ENCODE measurements at places on chromosomes 7 and 10.

DNA sequence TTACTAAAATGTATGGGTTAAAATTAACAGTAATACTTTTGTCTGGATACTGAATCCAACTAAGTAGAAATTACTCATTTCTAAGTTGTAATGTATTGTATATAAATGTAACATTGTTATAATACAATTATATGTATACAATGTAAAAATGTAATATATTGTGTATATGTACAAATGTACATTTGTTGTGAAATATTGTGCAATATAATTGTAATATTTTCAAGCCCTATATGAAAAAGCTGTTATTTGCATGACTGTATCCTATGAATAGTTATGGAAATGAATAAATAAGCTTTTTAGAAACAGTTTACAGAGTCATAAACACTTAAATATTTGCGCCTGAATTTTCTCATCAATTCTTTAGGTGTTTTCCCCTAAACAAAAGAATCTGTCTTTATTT is 20.3 kb upstream of the UMAD1 start:
- DNase-seq, result no peak

- DNase-seq, result no peak
Measured at GRCh38 chr7:128054511-128054910, 23.3 kb upstream of the LRRC4 start.

DNA sequence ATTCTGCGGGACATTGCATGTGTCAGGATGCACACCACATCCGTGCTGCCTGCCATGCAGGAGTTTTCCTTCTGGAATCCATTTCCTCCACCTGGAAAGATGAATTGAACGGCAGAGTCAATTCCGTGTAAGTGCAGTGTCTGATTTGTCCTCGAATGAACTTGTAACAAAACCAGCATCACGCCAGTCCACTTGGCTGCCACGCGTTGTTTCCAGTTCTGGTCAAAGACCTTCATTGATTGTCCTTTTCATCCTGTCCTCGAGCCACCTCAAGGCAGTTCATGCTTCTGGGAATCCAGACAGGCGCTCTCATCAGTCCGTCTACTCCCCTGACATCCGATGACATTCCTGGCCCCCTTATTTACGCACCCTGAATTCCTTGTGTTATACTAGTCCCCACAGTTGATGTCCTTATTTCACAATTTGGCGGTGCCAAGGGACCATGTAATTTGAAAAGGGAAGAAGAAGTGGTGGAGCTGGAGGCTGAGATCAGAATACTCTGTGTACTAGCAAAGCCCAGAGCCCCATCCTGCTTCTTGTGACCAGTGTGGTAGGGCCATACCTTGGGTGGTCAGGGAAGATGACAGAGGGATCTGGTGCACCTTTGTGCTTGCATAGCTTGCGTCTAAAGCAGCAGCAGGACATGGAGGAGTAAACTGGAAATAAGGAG is 502.2 kb downstream of the PLXNA4 start:
- DNase-seq, result no peak

DNA sequence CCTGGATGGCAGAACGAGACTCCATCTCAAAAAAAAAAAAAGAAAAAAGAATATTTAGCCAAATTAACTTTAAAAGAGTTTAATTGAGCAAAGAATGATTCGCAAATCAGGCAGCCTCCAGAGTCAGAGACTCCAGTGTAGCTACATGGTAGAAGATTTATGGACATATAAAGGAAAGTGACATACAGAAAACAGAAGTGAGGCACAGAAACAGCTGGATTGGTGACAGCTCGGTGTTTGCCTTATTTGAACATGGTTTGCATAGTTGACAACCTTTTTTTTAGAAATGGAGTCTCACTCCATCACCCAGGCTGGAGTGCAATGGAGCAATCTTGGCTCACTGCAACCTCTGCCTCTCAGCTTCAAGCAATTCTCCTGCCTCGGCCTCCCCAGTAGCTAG is 35.2 kb upstream of the TNS3 start:
- no peak for DNase-seq

DNA sequence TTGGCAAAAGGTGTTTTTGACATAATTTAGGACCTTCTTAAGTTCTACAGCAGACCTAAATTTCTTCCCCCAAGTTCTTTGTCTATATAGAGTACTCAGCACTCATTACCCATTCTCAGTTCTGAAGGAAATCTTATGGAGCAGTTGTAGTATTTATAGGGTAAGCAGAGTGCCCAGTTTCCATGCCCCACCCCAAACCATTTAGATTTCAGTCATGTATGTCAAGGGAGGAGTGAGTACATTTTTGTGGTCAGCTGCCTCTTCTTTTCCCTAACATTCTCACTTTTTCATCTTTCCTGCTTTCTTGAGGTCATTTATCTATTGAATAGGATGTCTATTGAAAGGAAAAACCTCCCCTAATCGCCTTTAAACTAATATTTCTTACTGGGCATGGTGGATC is 83.3 kb downstream of the KAT6B start:
- DNase-seq, result no peak

DNA sequence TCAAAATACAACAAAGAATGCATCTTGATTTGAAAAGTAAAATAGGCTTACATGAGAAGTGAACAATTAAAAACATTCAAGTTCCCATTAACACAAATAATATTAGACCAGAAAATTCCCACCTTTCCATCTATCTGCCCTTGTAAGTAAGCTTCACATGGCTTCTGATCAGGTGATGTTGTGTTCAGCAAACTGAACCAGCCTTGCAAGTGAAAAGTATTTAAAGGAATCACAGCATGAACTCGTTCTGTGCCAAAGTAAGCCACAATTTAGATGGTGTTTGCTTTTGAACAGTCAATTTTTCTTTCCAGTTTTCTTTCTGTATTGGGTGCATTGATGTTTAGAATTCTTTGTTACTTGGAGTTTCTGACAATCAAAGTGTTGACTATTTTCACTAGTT is 347.9 kb downstream of the TNS3 start:
- no peak for DNase-seq

DNA sequence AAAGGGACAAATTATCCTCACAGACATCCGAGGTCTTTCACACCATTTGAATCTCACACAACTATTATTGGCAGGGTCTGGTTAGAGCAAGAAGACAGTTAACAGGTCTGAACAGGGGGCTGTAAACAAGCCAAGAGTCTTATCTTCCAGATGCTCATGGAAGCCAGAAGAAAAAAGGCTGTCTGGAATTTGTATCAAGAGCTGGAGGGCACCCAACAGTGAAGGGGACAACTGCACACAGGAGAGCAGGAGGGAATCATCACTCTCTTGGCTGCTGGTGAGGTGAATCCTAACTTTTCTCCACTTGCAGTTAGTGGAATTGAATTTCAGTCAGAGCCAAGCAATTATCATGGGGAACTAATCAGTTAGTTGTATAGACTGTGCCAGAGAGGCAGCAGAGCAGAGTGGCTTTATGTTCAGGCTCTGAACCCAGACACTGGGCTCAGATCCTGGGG is 880.2 kb upstream of the AUTS2 start:
- DNase-seq, result no peak

DNA sequence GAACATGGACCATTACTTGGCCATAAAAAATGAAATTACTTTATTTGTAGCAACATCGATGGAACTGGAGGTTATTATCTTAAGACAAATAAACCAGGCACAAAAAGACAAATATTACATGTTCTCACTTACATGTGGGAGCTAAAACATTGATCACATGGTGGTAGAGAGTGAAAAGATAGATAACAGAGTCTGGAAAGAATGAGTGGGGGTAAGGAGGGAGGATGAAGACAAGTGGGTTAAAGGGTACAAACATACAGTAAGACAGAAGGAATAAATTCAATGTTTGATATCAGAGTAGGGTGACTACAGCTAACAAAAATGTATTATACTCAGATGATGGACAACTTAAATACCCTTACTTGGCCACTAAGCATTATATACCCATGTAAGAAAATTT is 100.0 kb upstream of the WNT16 start:
- no peak for DNase-seq

- DNase-seq, result no peak
Measured at GRCh38 chr7:82562716-82563404, 119.3 kb upstream of the CACNA2D1 start.

Data from stimulated activated CD8-positive, alpha-beta memory T cell treated with anti-CD3 and anti-CD28 coated beads, Interleukin-4, amount 100 ng/mL, for 1 hour (primary cell).